Stimulated activated CD4-positive, alpha-beta T cell treated with anti-CD3 and anti-CD28 coated beads, TNF-alpha, amount 100 ng/mL, for 1 hour (primary cell): ENCODE measurements at places on chromosomes 6 and 20.
A peak's percentile ranks its signal among the peaks of the same experiment; 100 is the strongest.

GRCh38 chr6:17054647-17055046, 47.2 kb upstream of the STMND1 start:
- DNase-seq, result no peak

DNA sequence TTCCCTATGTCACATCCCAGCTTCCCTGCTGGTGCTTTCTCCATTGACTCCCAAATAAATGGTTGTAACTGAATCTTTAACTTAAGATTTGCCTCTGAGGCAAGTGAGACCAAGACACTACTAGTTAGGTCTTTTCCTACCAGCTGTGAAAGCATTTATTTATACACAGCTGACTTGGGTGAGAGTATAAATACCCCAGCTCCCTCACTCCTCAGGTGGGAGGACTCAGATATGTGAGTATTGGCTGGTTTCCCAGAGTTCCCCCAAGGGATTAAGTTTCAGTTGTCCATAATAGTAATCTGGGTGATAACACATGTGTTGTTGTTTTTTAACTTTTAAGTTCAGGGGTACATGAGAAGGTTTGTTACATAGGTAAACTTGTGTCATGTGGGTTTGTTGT, 49.8 kb downstream of the CFAP61 start:
- no peak for DNase-seq

- DNase-seq, result no peak
Observed at GRCh38 chr20:53707371-53708055, 113.9 kb upstream of the ZNF217 start.

DNA sequence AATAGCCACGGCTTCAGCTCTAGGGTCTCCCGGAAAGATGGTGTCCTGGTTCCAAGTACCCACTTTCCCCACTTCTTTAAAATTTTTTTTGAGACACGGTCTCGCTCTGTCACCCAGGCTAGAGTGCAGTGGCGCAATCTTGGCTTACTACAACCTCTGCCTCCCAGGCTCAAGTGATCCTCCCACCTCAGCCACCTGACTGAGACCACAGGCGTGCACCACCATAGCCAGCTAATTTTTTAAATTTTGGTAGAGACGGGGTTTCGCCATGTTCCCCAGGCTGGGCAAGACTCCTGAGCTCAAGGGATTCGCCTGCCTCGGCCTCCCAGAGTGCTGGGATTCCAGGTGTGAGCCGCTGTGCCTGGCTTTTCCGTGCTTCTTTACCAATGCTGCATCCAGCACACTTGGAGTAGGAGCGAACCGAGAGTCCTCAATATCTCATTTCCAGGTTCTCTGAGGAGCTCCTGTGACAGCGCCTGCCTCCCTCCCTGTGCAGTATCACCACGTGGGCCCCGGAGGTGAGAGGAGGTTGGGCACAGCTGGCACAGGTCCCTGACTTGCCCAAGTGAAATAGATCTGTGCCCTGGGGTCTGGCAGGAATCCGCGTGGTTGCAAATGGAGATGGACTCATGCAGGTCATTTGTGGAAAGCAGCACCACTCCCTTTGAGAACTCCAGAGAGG, 37.3 kb downstream of the EZR start:
- DNase-seq, result no peak

GRCh38 chr6:111087106-111087835, at the start of gene SLC16A10:
Gene SLC16A10 (plus strand): TSS chr6:111087503. CDS start chr6:111087753, 250 bp downstream.
- peak; percentile 72 for DNase-seq

GRCh38 chr20:24100370-24101011, 111.9 kb upstream of the GGTLC1 start:
- peak; percentile 13 for DNase-seq

GRCh38 chr6:32152769-32153563, 975 bp upstream of the PPT2 start:
- DNase-seq, result no peak

- DNase-seq, result no peak
Observed at GRCh38 chr20:18571578-18571977, 4.3 kb downstream of the SMIM26 start.

DNA sequence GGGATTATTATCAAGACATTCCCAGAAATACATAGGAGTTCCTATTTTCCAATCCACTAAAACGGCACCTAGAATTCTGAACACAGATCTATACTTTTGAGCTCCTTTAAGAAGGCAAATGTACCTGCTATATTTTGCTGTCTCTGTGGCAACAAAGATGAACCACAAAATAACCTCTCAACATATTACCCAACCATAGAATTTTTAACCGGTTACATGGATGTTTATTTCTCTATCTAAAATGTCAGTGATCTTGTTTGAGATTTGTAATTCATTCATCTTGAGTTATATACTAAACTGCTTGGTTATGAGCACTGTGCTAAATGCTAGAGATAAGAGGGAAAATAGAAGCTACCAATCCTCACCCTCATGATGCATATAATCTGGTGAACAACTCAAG, 117.5 kb upstream of the HMGCLL1 start:
- no peak for DNase-seq

- DNase-seq, result no peak
Observed at GRCh38 chr20:63253438-63254231, 628 bp downstream of the NKAIN4 start.

DNA sequence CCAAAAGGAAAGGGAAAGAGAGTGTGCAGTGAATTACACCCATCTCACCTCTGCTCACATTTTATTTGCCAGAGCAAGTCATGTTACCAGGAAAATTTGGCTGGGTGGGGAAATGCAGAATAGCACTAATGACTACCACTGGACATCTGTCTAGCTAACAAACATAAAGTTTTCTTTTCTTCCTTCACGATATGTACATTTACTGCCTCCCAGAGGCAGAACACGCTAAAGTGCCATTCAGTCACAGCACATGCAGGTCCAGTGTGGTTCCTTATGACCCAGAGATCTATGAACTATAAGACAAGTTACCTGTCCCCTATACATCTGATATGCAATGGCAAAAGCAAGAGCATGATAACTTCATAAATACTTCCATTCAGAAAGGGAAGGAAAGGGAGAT, 194.1 kb downstream of the OGFRL1 start:
- DNase-seq, result no peak
